Activated naive CD4-positive, alpha-beta T cell (primary cell): ENCODE measurements at places on chromosomes 12 and 14.

- no peak for DNase-seq
Observed at GRCh38 chr14:93280743-93281142, 52.1 kb downstream of the BTBD7 start.

DNA sequence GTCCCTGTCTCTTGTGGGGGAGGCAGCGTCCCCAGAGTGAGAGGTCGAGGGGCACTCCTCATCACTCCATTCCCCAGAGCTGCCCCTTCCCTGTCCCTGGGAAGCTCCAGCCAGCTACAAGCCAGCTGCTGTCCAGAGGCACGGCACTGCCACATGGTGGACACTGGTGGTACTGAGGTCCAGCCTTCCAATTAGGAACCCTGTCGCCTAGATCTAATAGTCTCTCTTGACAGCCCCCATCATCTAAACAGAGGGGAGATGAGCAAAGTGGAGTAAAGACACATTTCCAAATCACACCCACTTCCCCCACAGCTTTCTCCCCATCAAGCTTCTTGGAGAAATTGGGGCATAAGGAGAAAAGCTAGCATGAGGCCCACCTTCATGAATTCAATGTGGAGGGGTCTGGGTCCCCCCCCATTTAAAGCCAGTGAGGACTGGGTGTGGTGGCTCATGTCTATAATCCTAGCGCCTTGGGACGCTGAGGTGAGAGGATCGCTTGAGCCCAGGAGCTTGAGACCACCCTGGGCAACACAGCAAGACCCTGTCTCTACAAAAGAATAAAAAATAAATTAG, 2.1 kb upstream of the INHBE start:
- no peak for DNase-seq

DNA sequence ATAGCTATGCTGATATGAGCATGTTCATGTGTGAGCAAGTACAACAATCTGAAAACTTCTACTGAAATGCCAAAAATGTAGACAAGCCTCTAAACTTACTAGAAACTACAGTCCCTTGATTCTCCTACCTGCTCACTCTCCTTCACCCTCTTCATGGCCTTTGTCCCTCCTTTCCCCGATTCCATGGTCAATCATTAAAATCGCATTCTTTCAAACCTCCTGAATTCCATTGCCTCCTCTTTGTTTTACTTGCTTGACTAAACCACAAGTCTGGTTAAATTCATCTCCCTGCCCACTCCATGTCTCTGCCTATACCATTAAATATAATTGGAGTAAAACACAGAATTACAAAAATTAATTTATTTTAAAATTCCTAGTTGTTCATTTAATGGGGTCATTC, 33.0 kb upstream of the SSTR1 start:
- DNase-seq, result no peak

DNA sequence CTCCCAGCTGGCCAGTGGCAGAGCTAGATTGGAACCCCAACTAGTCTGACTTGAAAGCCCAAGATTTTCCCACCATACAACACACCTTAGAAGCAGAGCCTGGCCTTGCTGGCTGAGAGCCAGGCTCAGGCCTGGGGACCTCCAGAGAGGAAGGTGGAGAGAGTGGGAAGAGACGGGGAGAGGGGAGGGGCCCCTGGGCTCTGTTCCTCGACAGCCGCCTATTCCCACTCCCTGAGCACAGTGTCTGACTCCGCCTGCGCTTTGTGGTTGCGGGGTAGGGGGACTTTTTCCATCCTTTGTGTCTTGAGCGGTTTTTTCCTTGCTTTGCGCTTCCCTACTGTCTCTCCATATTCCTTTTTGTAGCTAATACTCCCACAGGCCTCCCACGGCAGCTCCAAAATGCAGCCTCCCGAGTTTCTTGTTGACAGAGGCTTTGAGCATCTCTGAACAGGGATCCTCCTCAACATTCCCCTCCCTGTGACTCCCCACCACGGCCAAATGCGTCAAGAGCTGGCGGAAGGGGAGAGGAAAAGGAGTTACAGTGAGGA, 4.0 kb upstream of the KCNH3 start:
- DNase-seq, result no peak

- no peak for DNase-seq
Observed at GRCh38 chr12:112809684-112810083, 18.1 kb downstream of the RPH3A start.

DNA sequence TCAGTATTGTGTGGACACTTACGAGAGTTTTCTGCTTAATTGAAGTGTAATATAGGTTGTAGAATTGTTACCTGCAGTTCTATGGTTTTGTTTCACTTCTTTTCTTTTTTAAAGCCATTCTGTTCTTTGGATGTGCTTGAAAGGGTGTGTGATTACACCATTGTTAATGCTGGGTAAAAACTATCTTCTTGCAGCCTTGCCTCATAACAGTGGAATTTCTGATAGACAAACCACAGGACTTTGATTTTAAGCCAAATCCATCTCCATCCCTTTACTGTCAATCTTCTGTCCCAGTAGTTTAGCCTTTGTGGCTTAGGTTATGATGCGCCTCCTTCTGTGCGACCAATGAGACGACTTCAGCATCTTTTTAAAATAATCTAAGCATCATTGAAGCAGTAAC, 182.3 kb downstream of the PELI2 start:
- no peak for DNase-seq

DNA sequence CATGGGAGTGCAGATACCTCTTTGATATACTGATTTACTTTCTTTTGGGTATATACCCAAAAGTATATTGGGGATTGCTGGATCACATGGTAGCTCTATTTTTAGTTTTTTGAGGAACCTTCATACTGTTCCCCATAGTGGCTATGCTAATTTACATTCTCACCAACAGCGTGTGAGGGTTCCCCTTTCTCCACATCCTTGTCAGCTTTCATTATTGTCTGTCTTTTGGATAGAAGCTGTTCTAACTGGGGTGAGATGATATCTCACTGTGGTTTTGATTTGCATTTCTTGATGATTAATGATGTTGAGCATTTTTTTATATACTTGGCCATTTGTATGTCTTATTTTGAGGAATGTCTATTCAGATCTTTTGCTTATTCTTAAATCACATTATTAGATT, 44.1 kb upstream of the JDP2 start:
- DNase-seq, result no peak

DNA sequence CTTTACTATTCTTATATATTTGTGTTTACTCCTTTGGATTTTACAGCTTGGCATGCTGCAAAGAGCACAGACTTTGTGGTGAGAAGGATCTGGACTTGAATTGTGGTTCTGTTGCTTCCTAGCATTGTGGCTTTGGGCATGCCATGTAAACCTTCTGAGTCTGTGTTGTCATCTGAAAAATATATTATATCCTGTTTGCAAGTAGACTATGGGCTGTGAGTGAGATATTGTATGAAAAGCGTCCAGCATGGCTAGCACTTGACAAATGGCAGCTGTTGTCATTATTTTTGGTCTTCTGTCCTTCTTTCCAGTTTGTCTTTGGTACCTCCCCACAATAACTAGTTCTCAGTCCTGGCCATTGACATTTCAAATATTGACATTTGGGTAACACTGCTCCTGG, 61.8 kb upstream of the DACT1 start:
- no peak for DNase-seq

- DNase-seq, result no peak
Observed at GRCh38 chr12:50771409-50771808, 7.5 kb downstream of the ATF1 start.

DNA sequence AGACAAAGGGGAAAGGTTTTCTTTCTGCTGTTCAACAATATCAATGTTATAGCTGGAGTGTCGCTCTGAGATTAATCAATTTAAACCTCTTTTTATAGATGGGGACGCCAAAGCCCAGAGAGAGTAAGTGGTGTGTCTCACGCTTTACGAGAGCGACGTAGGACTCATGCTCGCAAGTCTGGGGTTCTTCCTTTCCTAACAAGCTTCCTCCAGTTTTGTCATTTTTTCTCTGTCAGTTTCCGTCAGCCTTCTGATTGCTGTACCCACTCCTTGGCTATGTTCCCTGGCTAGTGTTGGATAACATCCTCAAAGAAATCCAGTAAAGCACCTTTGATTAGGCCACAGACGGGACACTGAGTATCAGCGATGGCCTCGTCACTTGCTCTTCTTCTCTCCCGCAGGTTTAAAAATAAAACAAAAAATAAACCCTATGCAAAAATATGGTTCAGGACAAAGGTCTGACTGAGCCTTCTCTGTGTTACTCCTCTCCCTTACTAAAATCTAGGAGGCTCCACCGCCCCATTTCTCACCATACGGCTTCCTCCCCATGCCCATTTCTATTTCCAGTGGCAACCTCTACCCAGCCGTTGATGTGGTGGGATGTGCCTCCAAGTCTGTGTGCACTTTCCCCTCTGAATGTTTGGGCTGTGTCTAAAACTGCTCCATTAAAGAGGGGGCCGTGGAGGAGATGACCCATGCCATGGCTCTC, 172.7 kb upstream of the PARP11 start:
- DNase-seq, result no peak

DNA sequence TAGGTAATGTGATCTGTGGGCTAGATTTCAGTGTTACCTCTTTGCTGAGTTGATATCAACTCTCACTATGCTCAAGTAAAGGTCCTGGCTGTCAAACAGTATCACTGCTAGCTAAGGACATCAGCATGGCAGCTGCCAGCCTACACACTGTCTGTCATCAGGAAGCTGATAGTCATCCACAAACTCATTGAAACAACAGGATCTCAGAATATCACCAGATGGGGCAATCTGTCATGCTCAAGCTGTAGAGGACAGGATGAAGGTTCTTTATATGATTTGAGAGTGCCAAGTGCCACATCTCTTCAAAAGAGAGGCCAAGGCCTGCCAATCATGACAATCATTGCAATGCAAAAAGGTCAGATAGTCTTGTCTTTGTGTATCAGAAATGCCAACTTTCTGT, 811.5 kb upstream of the SEL1L start:
- DNase-seq, result no peak

DNA sequence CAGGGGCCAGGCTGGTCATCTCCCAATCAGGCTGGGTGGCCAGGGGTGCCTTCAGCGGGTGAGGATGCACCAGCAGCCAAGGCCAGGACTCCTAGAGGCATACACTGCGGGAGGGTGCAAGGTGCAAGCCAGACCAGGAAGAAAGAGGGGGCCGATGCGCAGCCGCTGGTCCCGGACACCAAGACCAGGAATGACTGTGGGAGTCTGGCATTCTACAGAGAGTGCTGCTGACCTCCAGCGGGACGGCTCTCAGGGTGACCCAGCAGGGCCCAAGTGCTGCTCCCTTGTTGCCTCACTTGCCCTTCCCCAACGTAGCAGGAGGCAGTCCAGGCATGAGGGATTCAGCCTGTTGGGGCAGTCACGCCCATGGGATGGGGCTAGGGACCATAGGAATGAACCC, 35.8 kb downstream of the DEGS2 start:
- DNase-seq, result no peak
